GM23248 (cell line): ENCODE measurements at places on chromosomes 6 and 20. TPM values are rescaled to one million over a fixed set of nuclear protein-coding genes. Genes with fewer than 3 reads are reported as not detected.

GRCh38 chr6:140414966-140415620 is 1040.6 kb upstream of the CITED2 start:
- no peak for DNase-seq

DNA sequence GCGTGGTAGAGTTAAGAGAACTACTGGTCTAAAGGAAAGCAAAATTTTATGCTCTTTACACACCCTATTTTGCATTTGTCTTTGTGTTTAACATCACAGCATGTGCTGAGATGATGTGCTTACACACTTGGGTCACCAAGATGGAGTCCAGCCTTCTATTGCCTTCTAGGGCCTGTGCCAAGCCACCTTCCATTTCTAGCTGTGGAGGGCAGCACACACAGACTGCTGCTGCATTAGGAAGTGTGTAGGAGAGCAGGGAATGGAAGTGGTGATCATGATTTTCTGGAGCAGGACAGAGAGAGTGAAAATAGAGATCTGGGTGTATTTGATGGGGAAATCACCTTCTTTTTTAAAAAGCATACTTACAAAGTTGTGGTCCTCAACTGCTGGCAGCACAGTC is 191.6 kb downstream of the SOX4 start:
- no peak for DNase-seq

GRCh38 chr6:93792746-93793145 is 373.4 kb upstream of the EPHA7 start:
- peak; percentile 26 for DNase-seq

DNA sequence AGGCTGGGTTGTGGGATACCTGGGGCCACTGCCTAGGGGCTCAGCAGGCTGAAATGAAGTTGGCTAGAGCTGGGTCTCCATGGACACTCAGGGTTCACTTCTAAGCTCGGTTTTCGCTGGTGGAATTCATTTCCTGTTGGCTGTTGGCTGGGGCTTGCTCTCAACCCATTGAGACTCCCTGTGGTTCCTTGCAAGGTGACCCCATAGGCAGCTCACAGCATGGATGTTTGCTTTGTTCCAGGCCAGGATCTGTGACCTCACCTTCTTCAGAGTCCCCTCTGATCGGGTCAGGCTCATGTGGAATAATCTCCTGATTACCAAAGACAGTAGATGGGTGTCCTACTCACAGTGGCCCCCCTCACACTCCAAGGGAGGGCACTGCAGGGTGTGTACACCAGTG is 229.3 kb downstream of the QKI start:
- DNase-seq, result no peak

Gene COL11A2
- 0.05 and 0.31 TPM in 2 replicates for polyA plus RNA-seq
